ENCODE measurements at places on chromosomes 7 and 10. TPM values are rescaled to one million over a fixed set of nuclear protein-coding genes. Genes with fewer than 3 reads are reported as not detected.

DNA sequence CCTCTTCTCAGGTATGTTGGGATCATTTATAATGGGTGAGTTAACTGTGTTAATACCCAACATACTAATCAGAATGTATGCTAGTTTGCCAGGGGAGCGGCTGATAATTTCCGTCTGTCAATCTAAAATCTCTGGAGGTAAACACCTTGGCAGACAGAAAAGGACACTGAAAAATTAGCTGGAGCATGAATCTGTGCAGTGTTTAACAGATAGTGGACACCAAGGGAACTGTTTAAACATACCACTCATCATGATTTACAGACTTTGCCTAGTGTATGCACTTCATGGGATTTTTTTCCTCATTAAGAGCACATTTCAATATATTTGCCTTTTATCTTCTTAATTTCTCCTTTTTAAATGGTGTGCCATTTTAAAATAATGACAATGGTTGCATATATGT, 68.2 kb downstream of the SLC13A1 start:
- DNase-seq, result no peak

GLI3 gene
- total RNA-seq, result not detected

- no peak for DNase-seq
Measured at GRCh38 chr7:130931423-130931822, 197.4 kb upstream of the KLF14 start.

SNX10 gene
- total RNA-seq, result 30.4 TPM

- no peak for DNase-seq
Measured at GRCh38 chr7:103995554-103995953, 6.1 kb upstream of the RELN start.

- DNase-seq, result no peak
Measured at GRCh38 chr7:117790731-117791130, 82.5 kb downstream of the CTTNBP2 start.

THSD7A gene
- 0.03 TPM for total RNA-seq

CDHR1 gene
- total RNA-seq, result 0.41 TPM

DNA sequence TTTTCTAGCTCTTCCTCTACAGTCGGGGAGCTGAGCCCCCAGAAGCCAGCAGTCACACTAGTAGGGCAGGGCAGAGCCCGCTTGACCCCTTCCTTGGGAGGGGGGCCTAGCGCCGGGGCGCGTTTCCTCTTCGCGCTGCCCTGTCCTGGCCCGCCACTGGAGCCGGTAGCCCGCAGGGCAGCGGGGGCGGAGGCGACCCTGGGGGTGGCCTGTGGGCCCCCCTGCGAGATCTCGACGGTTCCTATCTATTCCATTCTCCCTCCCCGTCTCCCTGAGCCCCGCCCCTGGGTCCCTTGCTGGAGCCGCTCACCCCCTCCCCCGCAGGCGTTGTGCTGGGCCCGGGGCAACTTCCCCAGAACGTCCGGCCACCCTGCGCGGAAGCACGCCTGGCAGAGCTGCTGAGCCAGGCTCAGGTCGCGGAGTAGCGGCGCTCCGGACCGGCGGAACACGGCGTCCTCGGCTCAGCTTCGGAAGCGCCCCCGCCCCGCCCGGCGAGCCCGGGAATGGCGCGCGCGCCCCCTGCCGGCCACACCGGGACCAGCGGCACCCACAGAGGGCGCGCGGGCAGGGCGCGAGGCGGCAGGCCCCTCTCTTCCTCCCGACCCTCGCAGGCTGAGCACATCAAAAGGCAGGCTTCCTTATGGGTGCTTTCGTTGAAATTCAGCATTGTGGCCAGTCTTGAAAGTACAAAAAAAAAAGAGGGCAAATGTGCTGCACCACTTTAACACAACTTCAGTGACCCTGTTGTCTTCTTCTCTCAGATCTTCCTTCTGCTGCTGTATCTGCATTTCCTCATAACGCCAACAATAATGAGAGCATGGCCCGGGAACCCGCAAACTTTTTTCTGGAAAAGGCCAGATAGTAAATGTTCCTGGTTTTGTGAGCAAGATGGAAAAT, 327.6 kb downstream of the TNS3 start:
- DNase-seq, result no peak

DNA sequence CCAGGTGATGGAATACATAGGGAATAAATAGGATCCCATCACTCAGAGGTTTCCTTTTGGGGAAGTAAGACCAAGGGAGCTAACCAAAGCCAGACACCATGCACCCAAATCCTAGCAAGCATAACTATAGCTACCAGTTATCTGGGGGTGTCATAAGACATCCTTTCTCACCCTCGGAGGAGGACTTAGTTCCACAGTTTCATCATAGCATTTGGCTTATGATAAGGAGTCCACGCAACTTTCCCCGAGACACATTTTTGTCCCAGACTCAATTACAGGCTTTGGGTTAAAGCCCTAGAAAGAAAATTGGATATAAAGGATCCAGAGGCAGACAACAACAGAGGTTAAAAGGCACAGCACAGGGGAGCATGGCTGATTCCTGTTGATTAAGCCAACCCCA, 442.9 kb downstream of the HTR7 start:
- no peak for DNase-seq
